Karpas-422 (cell line): ENCODE measurements at places on chromosomes 2 and 18. TPM values are rescaled to one million over a fixed set of nuclear protein-coding genes. Genes with fewer than 3 reads are reported as not detected.

DNA sequence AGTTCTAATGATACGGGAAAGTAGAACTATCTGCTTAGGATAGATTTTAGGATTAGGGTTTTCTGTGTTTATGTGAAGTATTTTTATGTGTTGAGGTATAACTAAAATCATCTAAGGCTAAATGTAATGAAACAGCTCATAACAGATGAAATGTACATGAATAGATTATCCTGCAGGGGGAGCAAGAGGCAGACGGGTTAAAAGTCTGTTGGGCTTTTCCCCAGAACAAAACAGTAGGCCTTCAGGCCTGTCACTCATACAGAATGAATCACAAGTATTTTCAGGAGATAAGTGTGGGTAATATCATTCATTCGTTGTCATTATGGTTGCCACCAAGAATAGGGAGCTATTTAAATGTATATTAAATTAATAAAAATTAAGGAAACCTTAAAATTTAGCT lies 107.9 kb upstream of the IL1R2 start:
- peak; percentile 71 for DNase-seq

Gene GTF2A1L
- not detected in 2 replicates for total RNA-seq

- DNase-seq = no peak
Measured at GRCh38 chr18:456361-457139, 44.0 kb downstream of the COLEC12 start.

DNA sequence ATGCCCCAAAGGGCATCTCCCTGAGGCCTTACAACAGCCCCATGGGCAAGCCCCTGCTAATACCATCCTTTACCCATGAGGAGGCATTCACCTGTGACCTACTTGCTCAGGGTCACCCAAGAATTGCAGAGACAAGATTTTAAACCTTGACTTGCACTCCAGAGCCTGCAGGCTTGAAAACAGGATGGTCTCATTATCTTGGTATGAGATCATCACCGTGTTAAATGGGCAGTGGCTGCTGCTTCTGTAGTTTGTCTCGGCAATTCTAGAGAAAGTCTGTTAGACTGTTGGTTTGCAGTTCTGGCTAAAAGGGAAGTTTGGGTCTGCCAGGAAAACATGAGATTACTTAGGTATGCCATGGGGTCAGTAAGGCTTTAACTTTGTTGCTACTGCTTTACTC lies 698.9 kb downstream of the GALR1 start:
- no peak for DNase-seq

DNA sequence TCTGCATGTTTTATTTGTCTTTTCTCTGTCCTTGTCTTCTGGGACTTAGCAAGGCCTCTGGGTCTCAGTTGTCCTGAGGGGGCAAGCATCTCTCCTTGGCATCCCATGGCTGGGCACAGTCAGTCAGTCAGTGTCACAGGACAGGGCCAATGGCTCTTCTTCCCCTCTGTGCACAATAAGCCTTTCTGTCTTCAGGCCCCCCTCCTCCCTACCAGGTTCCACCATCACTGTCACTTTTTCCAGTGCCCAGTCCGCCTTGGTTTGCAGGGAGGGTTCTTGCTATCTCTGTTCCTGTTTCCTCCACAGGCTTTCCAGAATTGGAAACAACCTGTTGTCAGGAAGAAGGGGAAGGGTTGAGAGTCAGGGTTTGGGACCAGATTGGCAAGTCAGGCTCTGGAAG lies 1.7 kb upstream of the VAMP5 start:
- DNase-seq = no peak

- DNase-seq = no peak
Measured at GRCh38 chr2:135603543-135603942, 72.3 kb downstream of the R3HDM1 start.

DNA sequence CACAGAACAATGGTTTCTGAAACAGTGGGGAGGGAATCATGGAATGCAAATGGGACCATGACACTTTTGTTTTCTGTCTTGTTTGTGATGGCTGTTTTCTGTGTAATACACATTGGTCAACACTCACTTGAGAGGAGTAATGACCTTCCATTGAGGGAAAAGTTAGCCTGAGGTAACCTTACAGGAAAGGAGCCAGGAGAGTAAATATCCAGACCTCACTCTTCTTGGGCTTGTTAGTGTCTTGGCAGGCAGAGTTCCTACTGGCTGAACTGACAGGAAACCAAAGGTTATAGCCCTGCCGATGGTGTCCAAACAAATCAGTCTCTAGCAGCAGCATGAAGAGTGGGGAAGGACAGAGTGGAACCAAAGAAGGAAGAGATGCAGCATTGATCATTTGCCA lies 17.2 kb upstream of the RPRM start:
- no peak for DNase-seq

DNA sequence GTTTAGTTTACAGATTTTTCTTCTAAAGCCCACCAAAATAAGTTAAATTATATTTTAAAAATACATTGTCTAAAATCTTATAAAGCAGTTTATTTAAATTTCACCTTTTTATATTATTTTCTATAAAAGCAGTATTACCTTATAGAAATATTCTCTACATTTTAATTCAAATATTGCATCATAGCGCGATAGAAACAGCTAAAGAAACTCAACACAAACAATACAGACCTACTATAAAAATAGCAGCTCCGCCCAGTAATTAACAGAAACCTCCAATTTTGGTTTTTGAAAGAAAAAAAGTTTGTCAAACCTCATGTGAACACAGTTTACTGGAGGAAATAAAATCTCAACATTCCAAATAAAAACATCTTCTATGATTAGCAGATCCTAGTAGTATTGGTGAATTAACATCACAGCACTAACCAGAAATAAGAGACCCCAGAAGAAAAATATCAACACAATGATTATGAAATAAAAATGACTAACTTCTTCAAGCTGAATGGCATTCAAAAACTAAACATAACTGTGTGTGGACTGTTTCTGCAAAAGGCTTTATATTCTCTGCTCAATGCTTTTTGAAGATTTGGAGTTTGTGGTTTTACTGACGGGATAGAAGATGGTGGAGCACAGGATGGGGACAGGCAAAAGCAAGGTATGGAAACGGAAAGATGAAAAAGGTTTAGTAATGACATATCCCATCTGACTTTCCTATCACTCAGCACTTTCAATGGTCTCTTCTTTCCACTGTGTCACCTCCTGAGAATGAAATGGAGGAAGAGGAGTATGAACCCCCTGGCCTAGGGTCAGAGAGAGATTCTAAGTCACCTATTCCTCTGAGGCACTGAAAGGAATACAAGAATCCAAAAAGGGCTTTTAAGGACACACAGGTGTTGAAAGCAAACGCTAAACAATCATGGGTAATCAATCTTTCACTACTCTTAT lies 17.5 kb downstream of the MAP4K3 start:
- DNase-seq = no peak

Gene ANKRD30BL
- not detected in 2 replicates for total RNA-seq

GRCh38 chr2:181462033-181462432 lies 4.8 kb downstream of the ITGA4 start:
- DNase-seq = no peak

DNA sequence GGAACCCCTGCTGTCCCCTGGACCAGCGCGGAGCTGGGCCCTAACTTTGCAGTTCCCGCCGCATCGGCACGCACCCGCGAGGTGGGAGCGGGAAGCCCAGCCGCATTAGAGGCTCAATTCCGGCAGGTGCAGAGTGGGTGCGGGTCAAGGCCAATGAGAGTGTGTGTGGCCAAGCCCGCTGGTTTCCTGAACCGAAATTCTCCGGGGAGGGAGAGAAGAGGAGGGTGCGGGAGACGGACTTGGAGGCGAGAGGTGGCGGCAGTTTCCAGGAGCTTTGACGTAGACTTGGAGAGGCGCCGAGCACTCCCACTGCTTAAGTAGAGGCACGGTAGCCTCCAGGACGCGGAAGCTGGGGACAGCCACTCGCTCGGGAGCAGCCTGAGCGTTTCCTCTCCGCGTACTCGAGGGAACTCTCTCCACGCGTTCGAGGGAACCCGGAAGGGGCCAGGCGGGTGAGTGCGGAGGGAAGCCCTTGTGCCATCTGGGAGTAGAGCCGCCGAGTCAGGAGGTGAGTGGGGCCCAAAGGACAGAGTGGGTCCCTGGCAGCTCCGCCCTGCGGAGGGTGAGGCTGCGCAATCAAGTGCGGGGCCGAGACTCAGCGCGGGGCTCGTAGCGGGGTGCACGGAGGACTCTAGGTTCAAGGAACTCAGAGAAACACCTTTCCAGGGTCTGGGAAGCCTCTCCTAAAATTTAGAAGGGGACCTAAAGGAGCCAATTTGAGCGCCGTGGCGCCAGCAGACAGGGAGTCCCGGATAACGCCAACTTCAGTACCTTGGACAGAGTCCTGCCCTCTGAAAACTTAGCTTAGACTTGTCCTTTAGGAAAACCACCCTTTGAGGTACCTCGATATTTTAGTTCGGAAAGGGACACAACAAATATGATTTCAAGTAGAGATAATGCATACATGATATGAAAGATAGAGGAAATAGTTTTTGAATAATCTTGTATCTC lies at the start of gene FAM237A:
Gene FAM237A, plus strand, starts transcription at position 413 of the 951 bp plus-strand sequence. CDS start 1,750 bp downstream, outside the sequence.
- peak; percentile 46 for DNase-seq

GRCh38 chr2:120864981-120865380 lies 129.3 kb downstream of the GLI2 start:
- no peak for DNase-seq

Gene MDH1
- total RNA-seq = 141 and 208 TPM in 2 replicates

Gene STK36
- total RNA-seq = 31.0 and 33.5 TPM in 2 replicates

GRCh38 chr18:28689588-28689987 lies 512.7 kb upstream of the CDH2 start:
- no peak for DNase-seq
